ENCODE measurements at places on chromosomes 5 and 9.

- DNase-seq, result no peak
Measured at GRCh38 chr5:148829734-148830133, 3.3 kb downstream of the ADRB2 start.

GRCh38 chr5:158450751-158451171, 591.8 kb upstream of the CLINT1 start:
- DNase-seq, result no peak

GRCh38 chr5:173301695-173302545, 26.3 kb downstream of the STC2 start:
- no peak for DNase-seq

DNA sequence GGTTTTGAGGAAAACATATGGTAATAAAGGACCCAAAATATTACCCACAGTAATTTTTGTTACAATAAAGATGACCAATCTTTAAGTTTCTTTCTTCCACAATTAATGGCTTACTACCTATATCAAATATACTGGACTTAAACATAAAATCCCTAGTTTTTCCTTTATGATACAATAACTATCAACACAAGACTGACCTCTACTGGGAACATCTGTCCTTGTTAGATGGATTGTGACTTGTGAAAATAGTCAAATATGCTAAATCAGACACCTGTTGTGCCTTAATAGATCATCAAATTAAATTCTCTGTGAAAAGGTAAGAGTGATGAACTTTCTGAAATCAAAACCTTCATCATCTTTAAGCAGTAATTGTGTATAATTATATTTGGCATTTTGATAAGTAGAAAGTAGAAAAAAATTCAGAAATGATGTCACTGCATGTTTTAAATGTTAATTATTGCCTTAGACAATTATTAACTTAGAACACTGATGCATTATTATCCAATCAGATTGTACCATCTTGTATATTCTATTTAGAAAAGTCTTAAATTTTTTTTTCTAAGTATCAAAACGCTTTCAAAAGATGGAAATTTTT, 113.6 kb downstream of the DEPDC1B start:
- no peak for DNase-seq

GRCh38 chr5:100780376-100780870, 122.7 kb downstream of the ST8SIA4 start:
- DNase-seq, result no peak
